ENCODE measurements at places on chromosomes 2 and 18. TPM values are rescaled to one million over a fixed set of nuclear protein-coding genes. Genes with fewer than 3 reads are reported as not detected.
A peak's percentile ranks its signal among the peaks of the same experiment; 100 is the strongest.

Gene UGT1A3
- not detected for polyA plus RNA-seq

Gene PLB1
- polyA plus RNA-seq = not detected

Gene DUSP11
- polyA plus RNA-seq = 21.0 TPM

Gene B3GNT7
- 47.1 TPM for polyA plus RNA-seq

Gene SRBD1
- 27.4 TPM for polyA plus RNA-seq

Gene L3MBTL4
- polyA plus RNA-seq = 0.77 TPM

DNA sequence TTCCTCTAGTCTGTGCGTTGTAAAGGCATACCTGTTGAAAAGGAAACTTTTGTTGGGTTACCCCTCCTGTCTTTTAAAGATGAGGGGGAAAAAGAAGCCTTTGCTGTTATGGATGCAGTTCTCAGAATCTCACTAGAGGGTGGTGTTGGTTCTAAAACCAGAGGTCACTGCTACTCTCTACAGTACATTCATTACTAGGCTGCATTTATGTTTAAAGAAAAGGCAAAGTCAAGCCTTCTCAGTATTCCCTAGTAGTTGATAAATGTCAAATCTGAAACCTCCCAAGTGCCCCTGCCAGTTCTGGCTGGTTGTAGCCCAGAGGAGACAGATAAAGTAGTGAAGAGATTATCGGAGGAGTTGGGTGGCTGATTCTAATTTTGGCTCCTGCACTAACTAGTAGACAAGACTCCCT lies 1.4 kb upstream of the PLCL1 start:
- DNase-seq = peak; percentile 77
- H3K4me1 ChIP-seq = peaks cover 12% of the 10 kb centered on the region
- H3K27me3 ChIP-seq = peaks cover 46% of the 10 kb centered on the region
- no peak overlapping the region for H3K27ac ChIP-seq
- H3K36me3 ChIP-seq = no peaks in the 10 kb centered on the region

DNA sequence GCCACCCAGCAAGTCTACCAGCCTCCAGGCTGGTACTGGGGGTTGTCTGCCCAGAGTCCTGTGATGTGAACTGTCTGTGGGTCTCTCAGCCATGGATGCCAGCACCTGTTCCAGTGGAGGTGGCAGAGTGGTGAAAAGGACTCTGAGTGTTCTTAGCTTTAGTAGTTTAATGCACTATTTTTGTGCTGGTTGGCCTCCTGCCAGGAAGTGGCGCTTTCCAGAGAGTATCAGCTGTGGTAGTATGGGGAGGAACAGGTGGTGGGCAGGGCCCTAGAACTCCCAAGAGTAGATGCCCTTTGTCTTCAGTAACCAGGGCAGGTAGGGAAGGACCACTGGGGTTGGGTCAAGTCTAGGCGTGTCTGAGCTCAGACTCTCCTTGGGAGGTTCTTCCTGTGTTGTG lies 356.7 kb downstream of the STK39 start:
- no peak overlapping the region for H3K4me3 ChIP-seq
- 0 out of 2 replicates have a peak, but pooled peaks cover 3% of the 10 kb centered on the region for H3K36me3 ChIP-seq
- no peaks in the 10 kb centered on the region for H3K27me3 ChIP-seq
- H3K4me1 ChIP-seq = no peaks in the 10 kb centered on the region

GRCh38 chr2:46074501-46074900 lies 222.7 kb upstream of the EPAS1 start:
- H3K4me3 ChIP-seq = no peak overlapping the region
- no peaks in the 10 kb centered on the region for H3K27me3 ChIP-seq
- DNase-seq = no peak

- H3K27ac ChIP-seq = no peak overlapping the region
- H3K4me1 ChIP-seq = no peaks in the 10 kb centered on the region
- no peak for DNase-seq
Measured at GRCh38 chr2:102072741-102073140, 69.8 kb upstream of the IL1R1 start.

GRCh38 chr18:36829362-36830157 lies 633 bp downstream of the KIAA1328 start:
- H3K27ac ChIP-seq = no peak overlapping the region
- H3K4me3 ChIP-seq = peak overlapping the region; percentile 95
- no peak for DNase-seq
- H3K36me3 ChIP-seq = 0 out of 2 replicates have a peak, but pooled peaks cover 2% of the 10 kb centered on the region
- H3K27me3 ChIP-seq = no peaks in the 10 kb centered on the region
- H3K4me1 ChIP-seq = no peaks in the 10 kb centered on the region

- H3K27ac ChIP-seq = no peak overlapping the region
- no peaks in the 10 kb centered on the region for H3K36me3 ChIP-seq
- H3K4me3 ChIP-seq = no peak overlapping the region
Measured at GRCh38 chr2:42904576-42904876, 112.1 kb upstream of the HAAO start.

- no peaks in the 10 kb centered on the region for H3K27me3 ChIP-seq
- no peak overlapping the region for H3K27ac ChIP-seq
- H3K4me1 ChIP-seq = peaks cover 10% of the 10 kb centered on the region
- DNase-seq = no peak
- no peak overlapping the region for H3K4me3 ChIP-seq
Measured at GRCh38 chr2:11777066-11777782, 30.8 kb downstream of the LPIN1 start.

- no peak overlapping the region for H3K27ac ChIP-seq
- DNase-seq = no peak
- no peaks in the 10 kb centered on the region for H3K27me3 ChIP-seq
- H3K4me3 ChIP-seq = no peak overlapping the region
- H3K4me1 ChIP-seq = peaks cover 9% of the 10 kb centered on the region
Measured at GRCh38 chr2:213227458-213227857, 56.8 kb upstream of the SPAG16 start.

- peaks cover 16% of the 10 kb centered on the region for H3K36me3 ChIP-seq
- H3K27me3 ChIP-seq = peaks cover 13% of the 10 kb centered on the region
- DNase-seq = no peak
- no peak overlapping the region for H3K27ac ChIP-seq
- H3K4me3 ChIP-seq = no peak overlapping the region
- peaks cover 7% of the 10 kb centered on the region for H3K4me1 ChIP-seq
Measured at GRCh38 chr2:118010473-118010872, 3.4 kb downstream of the CCDC93 start.

GRCh38 chr2:31097962-31098613 lies 40.2 kb downstream of the GALNT14 start:
- H3K27me3 ChIP-seq = no peaks in the 10 kb centered on the region
- H3K27ac ChIP-seq = no peak overlapping the region
- H3K36me3 ChIP-seq = no peaks in the 10 kb centered on the region

GRCh38 chr2:110099471-110100225 lies 16.0 kb downstream of the MALL start:
- H3K4me1 ChIP-seq = no peaks in the 10 kb centered on the region
- no peaks in the 10 kb centered on the region for H3K36me3 ChIP-seq
- DNase-seq = no peak
- no peaks in the 10 kb centered on the region for H3K27me3 ChIP-seq

GRCh38 chr18:46452820-46453219 lies 204.2 kb downstream of the LOXHD1 start:
- H3K27me3 ChIP-seq = no peaks in the 10 kb centered on the region
- H3K4me3 ChIP-seq = no peak overlapping the region
- no peak overlapping the region for H3K27ac ChIP-seq
